ENCODE measurements at places on chromosomes 1 and 21.

DNA sequence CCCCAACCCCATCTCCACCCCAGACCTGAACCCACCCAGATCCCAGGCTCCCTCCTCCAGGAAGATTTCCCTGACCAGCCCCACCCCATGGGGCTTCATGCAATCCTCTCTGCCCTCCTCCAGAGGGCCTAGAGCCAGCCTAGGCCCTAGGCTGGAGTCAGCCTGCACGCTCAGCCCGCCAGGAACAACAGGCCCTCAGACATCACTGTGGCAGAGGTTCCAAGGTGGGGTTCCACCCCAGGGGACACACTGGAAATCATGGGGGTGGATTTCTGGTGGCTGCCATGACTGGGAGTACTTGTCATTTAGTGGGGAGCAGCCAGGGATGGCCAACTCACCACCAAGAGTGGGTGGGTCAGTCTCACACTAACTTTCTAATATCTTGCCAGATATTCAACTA lies 122.0 kb downstream of the GLIS1 start:
- no peak for DNase-seq

- DNase-seq = no peak
These were observed 17.3 kb upstream of the OR2M5 start for GRCh38 chr1:248127653-248128052.

DNA sequence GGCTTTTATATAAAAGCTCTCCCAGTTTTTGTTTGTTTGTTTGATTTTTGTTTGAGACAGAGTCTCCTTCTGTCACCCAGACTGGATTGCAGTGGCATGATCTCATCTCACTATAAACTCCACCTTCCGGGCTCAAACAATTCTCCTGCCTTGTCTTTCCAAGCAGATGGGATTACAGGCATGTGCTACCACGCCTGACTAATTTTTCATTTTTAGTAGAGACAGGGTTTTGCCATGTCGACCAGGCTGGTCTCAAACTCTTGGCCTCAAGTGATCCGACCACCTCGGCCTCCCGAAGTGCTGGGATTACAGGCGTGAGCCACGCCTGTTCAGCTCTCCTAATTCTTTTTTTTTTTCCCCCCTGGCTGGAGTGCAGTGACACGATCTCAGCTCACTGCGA lies 4.4 kb downstream of the PCAT6 start:
- no peak for DNase-seq

DNA sequence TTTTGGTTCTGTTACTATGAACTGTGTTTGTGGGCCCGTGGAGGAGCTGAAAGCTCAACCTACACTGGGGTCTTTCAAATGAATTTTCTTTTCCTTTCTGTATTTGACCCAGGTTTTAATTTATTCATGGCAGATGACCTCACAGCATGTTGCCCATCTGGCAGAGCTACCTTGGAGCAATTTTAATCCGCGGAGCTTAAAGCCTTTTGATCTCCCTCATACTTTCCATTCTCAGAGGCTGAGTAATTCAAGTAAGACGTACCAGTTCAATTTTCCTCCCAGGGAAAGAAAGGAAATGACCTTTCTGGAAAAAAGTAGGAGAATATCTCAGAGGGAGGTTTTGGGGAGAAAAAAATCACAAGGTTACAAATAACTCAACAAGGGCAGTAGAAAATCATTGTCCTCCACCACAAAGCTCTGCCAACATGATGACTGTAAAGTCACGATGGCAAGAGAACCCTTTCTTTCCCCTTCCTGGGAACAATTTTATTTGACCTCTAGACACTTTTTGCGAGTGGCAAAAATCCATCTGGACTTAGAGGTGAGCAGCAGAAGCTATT lies 21.6 kb upstream of the PCP4 start:
- DNase-seq = no peak

DNA sequence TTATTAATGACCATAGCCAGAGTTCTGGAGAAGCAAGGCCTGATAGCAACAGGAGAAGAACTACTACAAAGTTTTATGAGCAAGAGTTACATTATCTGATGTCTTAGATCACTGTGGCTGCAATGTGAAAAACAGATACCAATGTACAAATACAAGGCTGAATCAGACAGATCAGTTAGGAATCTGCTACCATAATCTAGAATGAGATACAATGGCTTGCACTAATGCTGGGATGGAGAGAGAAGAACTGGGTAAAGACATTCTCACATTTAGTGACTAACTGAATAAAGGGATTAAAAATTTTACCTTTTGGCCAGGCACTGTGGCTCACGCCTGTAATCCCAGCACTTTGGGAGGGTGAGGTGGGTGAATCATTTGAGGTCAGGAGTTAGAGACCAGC lies 41.3 kb downstream of the ARID4B start:
- no peak for DNase-seq

- no peak for DNase-seq
These were observed 6.2 kb downstream of the UBIAD1 start for GRCh38 chr1:11279152-11279551.
